ENCODE measurements at places on chromosomes 5 and 9.

DNA sequence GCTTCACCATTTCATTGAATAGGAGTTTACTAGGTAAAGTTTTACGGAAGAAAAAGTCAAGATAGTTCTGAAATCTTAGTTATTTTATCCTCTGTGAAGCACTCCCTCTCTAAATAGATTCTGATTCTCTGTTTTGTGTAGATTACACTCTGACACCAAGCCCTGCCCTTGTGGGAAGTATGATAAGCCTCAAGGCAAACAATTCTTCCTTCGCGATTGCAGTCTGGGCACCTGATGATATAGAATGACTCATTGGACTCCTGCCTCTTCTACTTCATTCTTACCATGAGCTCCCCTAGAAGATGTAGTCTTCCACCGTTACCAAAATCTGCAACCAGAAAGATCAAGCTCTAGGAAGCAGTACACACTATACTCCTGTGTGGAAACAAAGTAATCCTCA, 626.9 kb upstream of the PTGER4 start:
- DNase-seq: no peak

DNA sequence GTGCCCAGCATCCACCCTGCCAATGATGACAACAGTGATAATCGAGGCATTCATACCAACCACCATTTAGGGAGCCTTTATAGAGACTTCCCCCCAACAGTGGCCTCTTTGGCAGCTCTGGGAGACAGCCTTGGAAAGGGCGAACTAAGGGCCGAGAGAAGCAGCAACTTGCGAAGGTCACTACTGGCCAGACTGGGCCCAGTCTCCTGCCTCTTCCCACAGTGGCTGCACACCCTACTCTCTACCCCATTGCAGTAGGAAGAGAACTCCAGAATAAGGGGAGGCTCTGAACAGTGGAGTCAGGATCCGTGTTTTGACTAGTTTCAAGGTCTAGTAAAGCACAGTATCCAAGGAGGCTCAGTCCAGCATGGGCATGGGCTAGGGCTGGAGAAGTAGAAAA, 5.3 kb downstream of the LHX6 start:
- DNase-seq: no peak

- DNase-seq: no peak
Measured at GRCh38 chr9:94945197-94946144, 219.0 kb downstream of the AOPEP start.

- DNase-seq: no peak
Measured at GRCh38 chr5:169147534-169147933, 153.4 kb downstream of the SLIT3 start.

DNA sequence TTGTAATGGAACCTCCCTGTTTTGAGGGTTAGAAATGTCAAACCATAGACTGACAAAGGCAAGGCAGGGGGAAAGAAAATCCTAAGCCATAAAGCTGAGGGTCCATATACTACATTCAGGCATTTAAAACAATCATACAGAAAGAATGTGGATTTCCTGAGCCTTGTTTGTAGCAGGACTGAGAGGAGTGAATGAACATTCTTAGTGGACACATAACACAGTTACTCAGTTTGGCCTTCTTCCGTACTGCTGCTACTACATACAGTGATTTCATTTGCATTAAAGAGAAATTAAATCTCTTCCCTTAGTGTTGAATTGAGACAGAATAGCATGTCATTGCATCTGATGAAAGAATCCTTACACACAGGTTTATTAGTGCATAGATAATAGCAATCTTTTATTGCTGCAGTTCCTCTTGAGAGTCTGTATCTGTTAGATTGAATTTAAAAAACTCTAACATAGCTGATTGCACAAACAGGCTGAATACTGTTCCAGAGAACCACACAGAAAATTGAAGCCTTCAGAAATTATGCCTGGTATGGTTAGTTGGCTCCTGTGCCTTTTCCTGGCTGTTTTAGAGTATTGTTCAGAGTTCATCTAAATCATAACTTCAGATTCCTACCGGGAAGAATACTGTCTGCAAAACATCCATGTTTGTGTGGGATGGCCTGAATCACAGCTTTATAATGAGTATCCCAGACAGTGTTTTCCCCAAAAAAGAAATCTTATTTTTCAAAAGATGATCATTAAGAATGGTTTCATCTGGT, 2.0 kb upstream of the MTX3 start:
- DNase-seq: no peak

GRCh38 chr5:96961053-96961452, 25.2 kb downstream of the LNPEP start:
- DNase-seq: no peak

- DNase-seq: no peak
Measured at GRCh38 chr9:17017931-17018491, 116.8 kb upstream of the CNTLN start.

- DNase-seq: peak; percentile 16
Measured at GRCh38 chr5:39080597-39081204, 6.5 kb upstream of the RICTOR start.

GRCh38 chr5:15852949-15853348, 326.6 kb downstream of the MARCHF11 start:
- no peak for DNase-seq

GRCh38 chr9:92564504-92564903, 28.7 kb upstream of the ECM2 start:
- no peak for DNase-seq

DNA sequence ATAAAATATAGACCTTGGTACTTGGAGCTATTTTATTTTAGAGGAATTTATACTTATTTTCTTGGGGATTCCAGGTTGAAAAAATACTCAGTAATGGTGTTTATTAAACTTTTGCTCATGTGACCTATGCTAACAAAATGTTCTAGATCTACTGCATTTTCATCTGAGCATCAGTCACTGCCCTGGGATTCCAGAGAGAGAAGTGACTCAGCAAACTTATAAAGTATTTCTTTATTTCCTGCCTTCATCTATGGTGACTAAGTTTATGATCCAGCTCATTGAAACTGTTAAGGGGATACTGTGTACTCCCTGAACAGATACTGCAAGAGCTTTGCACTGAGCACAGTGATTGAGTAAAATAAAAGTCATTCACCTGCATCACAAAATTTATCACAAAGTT, 298.5 kb upstream of the CDH18 start:
- DNase-seq: no peak

DNA sequence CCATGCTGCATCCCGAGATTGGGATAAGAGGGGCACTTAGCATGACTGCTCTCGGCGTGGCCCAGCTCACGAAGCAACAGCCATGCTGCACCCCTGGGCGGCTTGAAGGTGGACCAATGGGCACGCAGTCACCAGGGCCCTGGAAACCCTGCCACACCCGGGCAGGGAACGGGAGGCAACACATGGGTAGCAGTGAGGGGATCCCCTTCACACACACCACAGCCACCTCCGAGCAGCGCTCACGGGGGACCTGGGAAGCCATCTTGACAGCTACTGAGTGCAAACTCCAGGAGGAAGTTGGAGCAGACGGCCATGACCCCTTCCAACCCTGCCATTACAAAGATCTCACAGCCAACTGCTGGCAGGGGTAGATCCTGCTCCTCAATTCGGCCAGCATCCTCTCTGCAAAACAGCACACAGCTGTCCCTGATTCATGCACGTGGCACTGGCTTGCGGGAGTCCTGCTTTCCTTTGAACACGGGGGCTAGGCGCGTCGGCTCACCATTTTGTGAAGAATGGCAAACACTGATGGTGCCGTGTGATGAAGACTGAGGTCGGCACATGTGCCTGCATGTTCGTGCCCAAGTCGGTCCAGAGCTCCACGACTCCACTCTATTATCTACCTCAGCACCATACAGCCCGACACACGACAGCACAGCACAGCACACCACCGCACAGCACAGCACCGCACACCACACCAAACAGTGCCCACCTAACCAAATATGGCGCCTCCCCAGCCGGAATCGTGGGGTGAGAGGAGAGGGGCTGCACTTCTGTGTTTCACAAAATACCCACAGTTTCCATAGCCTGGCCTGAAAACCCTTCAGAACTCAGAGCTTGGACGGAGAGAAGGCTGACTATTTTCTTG, 5.0 kb downstream of the UBAC1 start:
- no peak for DNase-seq

GRCh38 chr5:137822984-137823383, 44.7 kb upstream of the MYOT start:
- no peak for DNase-seq

- no peak for DNase-seq
Measured at GRCh38 chr9:9091387-9091786, 1291.8 kb upstream of the DMAC1 start.

DNA sequence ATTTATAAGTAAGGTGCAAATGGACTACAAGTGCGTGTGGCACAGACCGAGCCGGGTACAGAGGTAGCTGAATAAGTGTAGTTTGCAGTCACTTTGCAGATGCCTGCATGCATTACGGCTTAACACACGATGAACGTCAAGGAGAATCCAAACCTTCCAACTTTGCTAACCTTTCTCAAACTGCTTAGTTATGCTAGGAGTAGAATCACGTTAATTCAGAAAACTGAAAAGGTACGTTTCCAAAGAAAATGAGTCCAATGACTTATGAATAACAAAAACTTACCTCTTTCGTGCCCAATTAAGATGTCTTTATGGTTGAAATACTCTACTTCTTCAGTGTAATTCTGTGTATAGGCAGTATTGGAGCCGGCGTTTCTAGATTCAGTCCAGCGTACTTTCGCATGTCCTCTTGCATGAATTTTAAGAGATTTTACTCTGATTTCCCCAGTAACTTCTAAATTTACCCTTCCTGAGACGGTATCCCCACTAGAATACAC, 539 bp downstream of the ARRDC3 start:
- DNase-seq: no peak

DNA sequence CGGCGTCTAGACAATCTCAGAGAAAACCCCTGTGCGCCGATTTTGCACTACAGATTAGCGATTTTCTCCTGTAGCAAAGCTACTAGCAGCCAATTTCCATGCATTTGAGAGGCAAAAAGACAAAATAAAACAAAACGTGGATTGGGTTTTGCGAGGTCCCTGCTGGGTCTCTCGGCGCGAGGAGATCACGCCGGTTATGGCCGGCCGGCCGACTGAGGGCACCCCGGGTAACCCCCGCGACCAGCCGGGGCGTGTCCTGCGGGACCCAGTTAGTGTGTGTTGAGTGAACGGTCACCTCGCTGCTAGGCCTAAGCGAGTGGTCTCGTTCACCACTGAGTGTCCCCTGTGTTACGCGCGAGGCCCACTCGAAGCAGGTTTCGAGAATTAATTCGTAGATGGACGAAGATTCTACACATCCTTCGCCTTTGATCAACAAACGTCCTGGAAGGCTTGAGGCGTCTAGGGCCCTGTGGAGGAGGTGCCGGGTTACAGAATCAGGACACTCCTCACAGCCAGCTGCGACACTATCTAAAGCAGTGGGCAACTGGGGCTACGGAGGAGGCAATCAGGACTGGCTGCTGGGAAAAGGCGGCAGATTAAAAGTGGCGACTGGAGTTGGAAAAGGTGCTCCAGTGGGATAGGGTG, 764 bp upstream of the VDAC1 start:
- no peak for DNase-seq

DNA sequence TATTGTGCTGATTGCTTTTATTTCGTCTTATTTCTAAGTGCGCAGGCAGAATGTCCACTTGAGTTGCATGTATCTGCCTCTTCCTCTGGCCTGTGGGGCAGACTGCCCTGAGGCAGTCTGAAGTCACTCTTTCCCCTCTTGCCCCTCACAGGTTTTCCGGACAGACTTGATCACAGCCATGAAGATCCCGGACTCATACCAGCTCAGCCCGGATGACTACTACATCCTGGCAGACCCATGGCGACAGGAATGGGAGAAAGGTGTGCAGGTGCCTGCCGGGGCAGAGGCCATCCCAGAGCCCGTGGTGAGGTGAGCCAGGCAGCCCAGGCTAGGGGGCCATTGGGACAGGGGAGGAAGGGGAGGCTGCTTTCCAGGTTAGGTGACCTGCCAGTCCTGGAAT, 26.4 kb downstream of the JADE2 start:
- DNase-seq: no peak

DNA sequence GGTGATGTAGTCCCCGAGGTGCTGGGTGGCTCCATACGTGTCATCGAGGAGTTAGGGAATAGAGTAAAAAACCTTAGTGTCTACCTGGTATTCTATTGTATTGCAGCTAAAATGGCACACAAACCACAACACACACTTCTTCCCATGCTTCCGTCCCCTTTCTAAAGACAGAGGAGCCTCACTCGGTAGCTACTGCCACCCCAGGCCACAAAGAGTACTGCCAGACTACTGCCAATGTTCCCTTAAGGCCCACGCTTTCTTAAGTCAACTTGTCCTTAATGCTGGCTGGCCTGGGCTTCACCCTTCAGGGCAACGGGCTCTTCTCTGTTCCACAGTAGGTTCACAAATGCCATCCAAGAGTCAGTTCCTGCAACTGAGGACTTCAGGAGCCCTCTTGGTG, 673.0 kb downstream of the ELAVL2 start:
- DNase-seq: no peak

GRCh38 chr5:9233712-9234111, 312.2 kb downstream of the SEMA5A start:
- DNase-seq: no peak

DNA sequence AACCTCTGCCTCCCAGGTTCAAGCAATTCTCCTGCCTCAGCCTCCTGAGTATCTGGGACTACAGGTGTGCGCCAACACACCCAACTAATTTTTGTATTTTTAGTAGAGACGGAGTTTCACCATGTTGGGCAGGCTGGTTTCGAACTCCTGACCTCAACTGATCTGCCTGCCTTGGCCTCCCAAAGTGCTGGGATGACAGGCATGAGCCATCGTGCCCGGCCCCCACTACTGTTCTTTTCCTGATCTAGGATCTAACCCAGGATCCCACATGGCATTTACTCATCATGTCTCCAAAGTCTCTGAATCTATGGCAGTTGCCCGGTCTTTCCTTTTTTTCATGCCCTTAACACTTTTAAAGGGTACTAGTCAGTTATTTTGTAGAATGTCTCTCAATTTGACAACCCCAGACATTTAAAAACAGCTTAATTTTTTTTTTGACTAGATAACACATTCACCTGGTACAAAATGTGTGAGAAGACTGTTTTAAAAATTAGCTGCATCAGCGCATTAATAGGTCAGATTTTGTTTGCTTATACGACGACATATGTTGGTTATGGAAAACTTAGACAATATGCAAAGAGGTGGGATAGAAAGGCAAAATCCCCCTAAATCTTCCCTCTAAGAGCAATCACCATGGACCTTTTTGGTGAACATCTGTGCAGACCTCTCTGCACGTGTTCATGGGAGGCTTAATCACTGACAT, 46.5 kb downstream of the STOM start:
- no peak for DNase-seq

- no peak for DNase-seq
Measured at GRCh38 chr5:177524941-177525655, 8.3 kb upstream of the DDX41 start.

DNA sequence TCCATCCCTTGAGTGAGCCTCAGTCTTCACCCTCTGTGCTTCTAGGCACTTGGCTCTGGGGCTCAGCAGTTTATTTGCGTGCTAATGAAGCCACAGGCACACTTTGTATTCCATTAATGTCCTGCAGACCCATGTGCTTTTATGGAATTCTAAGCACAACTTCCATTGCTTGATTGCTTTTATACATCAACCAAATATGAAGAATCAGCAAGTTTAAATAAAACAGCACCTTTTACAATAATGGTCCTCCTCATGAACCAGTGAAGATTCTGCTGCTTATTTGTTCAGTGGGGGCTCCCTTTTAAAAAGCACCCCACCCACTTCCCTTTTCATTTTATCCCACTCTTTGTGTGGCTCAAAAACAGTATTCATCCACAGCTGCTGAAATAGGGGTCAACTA, 60.2 kb downstream of the DCP2 start:
- DNase-seq: no peak

- DNase-seq: peak; percentile 19
Measured at GRCh38 chr5:170393235-170393634, 4.1 kb upstream of the KCNMB1 start.

- DNase-seq: no peak
Measured at GRCh38 chr9:113012492-113012891, 500 bp upstream of the ZNF883 start.
